ENCODE measurements at places on chromosomes 2 and 18.

DNA sequence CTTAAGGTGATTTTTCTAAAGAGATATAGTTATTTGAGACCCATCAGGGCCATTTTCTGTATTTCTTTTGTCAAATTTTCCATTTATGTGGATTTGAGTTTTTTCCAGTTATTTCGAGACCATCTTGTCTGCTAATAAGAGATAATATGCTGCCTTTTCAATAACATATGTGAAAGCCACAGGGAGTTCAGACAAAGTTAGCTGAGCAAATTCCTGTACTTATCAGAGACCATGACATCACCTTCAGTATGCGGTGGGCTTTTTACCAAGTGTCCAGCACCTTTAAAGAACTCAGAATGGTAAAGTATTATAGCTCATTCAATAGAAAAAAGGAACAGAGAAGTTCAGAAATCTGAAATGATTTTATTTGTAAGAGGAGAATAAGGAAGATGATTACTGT lies 11.7 kb downstream of the MAPK4 start:
- no peak for DNase-seq

DNA sequence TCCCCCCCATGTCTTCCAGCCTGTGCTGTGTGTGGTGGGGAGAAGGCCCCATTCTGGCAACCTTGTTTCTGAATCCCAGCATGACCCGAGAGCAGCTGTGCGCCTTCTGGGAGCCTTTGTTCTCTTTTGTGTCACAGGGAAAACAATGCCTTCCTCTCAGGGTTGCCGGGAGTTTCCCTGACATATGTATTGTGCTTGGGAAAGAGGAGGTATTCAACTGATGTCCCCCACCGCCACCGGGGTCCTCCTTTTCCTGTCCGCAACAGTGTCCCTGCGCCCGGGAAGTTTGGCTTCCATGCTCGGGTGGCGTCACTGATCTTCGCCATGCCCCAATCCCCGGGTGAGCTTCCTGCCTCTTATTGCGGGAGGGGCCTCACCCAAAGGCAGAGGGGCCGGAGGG lies 77.5 kb upstream of the ASB18 start:
- DNase-seq: no peak

DNA sequence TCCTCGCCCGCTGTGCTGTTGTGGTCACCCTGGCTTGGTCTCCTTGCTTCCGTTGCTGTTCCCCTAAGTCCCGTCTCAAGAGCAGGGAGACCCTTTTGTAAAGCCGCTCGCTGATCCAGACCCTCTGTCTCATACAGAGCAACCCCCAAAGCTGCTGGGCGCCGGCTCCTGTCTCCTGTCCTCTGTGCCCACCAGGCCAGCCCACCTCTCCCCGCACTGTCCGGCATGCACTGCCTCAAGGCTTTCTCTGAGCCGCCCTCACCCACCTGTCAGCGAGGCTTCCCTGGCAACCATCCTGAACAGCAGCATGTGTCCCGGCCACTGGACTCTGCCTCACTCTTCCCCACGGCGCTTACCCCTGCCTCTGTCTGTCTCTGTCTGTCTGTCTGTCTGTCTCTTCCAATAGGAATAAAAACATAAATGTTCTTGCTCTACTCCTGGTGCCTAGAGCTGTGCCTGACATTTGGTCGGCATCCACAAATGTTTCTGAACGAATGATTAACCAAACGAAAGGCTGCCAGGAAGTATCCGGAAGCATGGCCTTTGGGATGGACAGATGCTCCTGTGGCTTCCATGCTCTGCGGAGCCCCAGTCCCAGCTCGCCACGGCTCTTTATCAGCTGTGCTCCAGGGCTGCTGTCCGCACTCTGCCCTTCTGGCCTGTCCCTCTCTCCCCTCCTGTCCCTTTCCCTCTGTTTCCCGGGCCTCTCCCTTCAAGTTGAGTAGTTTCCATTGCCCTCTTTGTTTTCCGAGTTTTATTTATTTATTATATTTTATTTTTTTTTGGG lies 7.8 kb downstream of the COLEC11 start:
- DNase-seq: no peak

GRCh38 chr2:54336136-54336976 lies 80.3 kb upstream of the TSPYL6 start:
- no peak for DNase-seq

GRCh38 chr2:63287956-63288355 lies 237.3 kb downstream of the OTX1 start:
- no peak for DNase-seq

- no peak for DNase-seq
These were observed 10.3 kb upstream of the GPR17 start for GRCh38 chr2:127635380-127636237.

DNA sequence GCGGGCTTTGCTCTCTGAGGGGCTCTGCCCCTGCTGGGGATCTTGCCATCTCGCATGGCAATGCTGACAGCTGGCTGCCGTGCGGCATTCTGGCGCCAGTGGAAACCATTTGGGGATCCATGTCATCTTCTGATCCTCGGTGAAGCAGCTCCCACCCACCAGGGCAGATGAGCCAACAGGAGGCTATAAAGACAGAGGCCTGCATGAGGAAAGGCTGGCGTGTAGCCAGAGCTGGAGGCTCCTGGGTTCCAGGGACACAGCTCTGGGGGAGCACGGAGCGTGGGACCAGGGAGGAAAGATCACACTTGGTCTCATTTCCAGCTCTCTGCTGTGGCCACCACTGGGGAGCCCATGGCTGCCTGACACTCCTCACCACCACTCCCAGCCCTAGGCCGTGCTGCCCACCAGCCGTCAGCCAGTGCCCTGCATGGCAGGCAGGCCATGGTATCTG lies 145.8 kb downstream of the ZFP36L2 start:
- DNase-seq: no peak

DNA sequence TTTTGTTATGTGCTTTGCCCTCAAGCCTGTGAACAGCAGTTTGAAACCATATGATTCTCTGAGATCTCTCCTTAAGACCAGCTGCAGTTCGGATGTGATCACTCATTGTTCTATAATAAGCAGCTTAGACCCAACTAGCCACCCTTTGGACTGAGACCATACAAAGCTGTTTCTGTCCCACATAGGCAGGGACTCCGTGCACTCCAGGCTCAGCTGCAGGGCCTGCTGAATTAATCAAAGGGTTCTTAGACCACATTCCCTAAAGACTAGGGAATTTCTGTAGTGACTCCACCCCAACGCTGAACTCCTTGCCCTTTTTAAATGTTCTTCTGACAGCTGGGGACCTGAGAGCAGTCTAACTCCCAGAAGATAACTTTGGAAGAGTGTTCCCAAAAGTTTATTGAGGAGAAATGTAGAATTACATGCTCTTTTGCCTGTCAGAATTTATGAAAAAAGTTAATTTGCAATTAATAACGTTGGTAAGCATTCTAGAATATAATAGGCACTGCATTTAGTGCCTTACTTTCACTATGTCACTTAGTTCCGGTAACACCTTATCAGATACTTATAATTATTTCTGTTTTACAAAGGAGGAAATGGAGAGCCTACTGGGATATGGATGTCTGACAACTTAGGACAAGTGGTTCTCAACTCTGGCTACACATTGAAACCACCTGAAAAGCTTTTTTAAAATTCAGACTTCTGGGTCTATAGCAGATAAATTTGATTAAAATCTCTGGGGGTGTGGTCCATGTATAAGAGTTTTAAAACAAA lies 42.3 kb downstream of the GULP1 start:
- DNase-seq: no peak

GRCh38 chr18:10402871-10403559 lies 51.4 kb upstream of the APCDD1 start:
- DNase-seq: no peak

DNA sequence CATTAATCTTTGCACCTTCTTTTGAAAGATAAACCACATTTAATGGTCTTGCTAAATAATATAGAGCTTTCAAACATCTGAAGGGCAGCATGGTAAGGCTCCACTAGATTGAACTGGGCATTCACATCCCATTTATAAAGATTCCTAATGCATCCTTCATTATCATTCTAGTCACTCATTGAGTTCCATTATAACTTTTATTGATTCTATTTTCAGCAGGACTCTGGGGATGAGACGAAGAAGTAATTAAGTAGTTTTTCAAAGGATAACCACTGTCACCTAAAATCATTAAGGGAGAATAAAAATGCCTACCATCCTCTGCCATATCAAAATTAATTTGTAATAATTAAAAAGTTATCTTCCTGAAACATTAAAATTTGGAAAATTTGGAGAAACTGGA lies 60.2 kb upstream of the CTNNA2 start:
- no peak for DNase-seq

GRCh38 chr2:205836477-205837221 lies 154.3 kb downstream of the NRP2 start:
- DNase-seq: no peak

DNA sequence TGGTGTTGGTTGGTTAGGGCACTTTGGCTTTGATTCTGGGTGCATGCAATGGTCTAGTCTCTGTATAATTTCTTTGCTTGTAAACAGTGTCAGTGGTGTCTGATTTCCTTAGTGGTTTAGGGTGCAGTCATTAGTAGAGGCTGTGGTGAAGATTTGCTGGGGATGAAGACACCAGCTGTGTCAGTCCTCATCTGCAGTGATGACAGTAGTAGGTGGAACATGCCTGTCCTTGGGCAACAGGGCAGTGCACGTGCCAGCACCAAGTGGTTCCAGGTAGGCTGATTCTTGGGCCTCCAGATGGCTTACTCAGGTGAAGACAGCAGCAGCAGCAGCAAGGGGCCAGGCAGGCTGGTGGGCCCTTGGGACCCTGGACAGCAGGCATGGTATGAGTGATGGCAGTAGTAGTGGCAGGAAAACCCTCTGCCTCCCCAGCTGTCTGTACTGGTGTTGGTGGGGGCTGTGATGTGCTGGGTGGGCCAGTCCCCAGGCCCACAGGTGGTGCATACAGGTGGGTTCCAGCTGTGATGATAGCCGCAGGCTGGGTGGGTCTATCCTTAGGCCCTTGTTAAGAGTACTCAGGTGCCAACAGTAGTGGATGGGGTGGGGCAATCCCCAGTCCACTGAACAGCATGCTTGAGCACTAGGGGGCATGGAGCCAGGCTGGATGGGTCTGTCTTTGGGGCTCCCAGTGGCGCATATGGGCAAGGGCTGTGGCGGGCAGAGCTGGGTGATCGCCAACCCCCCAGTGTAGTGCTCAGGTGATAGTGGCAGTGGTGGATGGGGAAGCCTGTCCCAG lies 140.7 kb upstream of the THUMPD2 start:
- no peak for DNase-seq

GRCh38 chr2:24011250-24012104 lies 1.6 kb downstream of the MFSD2B start:
- no peak for DNase-seq

- DNase-seq: no peak
These were observed 63.1 kb upstream of the MGAT5 start for GRCh38 chr2:134190807-134191203.

DNA sequence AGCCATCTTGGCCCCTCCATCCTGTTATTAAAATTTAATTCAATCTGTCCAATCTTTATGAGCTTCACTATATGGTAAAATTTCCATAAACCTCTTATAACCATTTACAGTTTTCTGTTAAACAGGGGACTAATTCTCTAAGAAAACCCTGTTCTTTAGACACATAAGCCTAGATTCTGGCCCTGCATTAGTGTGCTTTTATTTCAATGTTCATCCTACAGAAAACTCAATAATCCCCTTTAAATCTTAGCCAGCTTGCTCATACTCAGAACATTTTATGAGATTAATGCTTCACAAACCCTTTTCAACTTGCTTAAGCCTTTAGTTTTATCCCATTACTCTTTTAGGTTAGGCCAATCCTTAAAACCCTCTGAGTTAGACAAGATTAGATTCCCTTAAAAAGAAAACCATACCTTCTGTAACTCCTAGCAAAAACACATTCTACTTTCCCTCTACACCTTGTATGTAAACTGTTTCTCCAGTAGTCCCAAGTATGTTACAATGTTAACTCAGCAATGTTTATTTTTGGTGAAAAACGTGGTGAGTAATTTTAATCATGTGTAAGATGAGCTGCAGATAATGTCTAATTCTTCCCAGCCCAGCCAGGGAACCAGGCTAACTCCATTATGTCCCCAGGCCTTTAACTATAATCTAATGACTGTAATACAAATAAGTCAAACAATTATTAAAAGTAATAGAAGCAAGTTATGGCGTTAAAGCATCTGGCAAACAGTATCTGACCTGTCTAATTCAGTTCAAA lies 1953.4 kb upstream of the LRRTM1 start:
- DNase-seq: no peak

DNA sequence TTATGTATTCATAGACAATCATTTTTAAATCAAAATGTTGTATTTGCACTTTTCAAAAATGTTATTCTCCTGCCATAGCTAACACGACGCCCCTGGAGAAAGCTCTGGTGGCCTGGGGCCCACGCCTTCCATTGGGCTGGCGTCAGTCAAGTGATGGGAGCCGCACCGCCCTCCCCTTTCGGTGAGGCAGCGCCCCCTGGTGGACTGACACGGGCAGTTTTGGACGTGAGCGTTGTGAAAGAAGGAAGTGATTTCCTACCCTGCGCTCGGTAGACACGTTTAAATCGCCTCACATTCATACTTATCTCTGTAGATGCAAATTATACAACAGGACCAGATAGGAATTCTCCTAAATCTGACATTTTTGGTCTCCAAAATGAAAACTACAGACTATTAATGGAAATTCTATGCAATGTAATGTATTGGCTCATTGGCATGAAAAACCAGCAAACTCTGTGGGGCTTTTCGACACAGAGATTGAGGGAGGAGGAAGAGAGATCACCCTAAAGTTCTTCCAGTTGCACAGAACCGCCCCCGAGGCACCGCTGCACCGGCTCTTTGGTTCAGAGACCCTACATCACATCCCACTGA lies 326.2 kb upstream of the SOX11 start:
- no peak for DNase-seq

DNA sequence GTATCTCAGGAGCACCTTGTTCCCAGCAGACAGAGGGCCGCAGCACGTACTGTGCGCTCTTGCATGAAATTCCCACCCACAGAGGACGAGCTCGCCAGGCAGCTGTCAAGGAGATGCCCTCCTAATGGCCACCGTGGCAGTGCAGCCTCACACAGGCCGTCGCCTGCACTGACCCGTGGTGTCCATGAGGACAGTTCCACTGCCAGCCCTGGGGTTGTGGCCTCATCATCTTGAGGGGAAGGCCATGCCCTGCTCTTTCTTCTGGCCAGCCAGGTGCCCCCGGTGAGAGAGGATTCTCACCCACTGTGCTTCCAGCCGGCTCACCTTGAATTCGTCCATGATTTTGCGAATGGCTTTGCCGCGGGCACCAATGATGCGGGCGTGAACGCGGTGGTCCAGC lies 42.0 kb downstream of the ANO7 start:
- no peak for DNase-seq

- DNase-seq: no peak
These were observed 5.4 kb downstream of the CD302 start for GRCh38 chr2:159792599-159792998.

GRCh38 chr2:136253288-136254004 lies 135.5 kb upstream of the CXCR4 start:
- no peak for DNase-seq

Measured in NCI-H1048 (cell line).